ENCODE measurements at places on chromosomes 16 and 17.
A peak's percentile ranks its signal among the peaks of the same experiment; 100 is the strongest.

- DNase-seq = no peak
Measured at GRCh38 chr17:28897769-28898526, 415 bp upstream of the FLOT2 start.

GRCh38 chr17:8360260-8360659 is 16.2 kb downstream of the KRABD2 start:
- DNase-seq = no peak

- no peak for DNase-seq
Measured at GRCh38 chr17:42275527-42276358, 448 bp downstream of the STAT5B start.

DNA sequence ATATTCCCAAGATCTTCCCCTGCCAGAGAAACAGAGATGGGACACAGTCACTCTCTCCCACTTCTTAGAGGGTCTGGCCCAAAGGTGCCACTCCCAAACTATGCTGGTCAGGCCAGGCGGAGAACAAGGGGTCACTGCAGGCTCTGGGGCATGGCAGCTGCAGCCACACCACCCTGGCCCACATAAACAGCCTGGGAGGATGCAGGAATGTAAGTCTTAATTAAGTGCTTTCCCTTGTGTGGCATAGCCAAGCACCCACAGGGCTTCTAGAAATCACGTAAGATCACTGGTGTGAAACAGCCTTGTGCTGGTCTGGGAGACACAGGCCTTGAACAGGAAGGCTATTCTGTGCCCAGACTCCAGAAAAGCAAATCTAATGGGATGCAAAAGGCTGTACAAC is 31.5 kb downstream of the ABCC12 start:
- DNase-seq = no peak

- no peak for DNase-seq
Measured at GRCh38 chr17:71649941-71650350, 470.9 kb upstream of the SOX9 start.

DNA sequence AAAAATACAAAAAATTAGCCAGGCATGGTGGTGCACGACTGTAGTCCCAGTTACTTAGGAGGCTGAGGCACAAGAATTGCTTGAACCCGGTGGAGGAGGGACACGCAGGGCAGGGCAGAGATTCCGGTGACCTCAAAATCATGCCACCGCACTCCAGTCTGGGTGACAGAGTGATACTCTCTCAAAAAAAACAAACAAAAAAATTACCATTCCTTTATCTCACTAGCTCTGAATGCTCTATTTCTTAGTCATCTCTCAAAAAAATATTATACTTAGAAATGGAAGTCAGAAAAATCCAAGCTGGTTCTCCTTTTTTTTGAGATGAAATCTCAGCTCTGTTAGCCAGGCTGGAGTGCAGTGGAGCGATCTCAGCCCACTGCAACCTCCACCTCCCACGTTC is 40.8 kb downstream of the SPOP start:
- DNase-seq = no peak

DNA sequence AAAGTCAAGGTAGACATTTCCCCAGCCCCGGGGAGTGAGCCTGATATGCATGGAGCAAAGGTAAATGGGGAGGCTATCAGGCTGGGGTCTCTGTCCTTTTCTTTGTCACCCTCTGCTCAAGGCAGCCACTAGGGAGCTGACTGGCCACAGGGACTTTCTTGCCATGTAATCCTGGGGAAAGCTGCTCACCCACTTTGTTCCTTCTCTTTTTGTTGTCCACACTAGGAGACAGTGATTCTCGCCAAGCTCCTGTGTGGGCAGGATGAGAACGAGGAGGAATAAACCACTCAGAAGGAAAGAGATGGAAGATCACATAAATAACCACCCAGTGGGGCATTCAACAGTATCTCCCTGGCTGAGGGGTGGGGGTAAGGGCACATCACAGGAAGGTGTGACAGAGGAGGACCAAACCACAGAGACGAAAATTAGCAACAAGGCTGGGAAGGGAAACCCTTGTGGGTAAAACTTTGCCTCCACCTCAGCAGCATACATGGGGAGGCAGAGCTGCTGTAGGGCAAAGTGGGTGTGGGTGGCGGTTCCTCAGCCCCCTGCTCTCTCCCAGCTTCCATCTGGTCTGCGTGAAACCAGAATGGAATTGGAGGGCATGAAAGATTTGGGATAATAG is 26.2 kb upstream of the CCL1 start:
- no peak for DNase-seq

DNA sequence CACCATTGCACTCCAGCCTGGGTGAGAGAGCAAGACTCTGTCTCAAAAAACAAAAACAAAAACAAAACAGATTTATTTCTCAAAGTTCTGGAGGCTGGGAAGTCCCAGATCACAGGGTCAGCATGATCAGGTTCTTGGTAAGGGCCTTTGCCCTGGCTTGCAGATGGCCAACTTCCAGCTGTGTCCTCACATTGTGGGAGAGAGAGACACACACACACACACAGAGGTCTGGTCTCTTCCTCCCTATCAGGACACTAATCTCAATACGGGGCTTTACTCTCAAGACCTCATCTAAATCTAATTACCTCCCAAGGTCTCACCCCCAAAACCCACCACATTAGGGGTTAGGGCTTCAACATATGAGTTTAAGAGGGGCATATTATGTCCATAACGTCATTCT is 26.4 kb upstream of the TAOK1 start:
- no peak for DNase-seq

GRCh38 chr17:35476283-35476820 is 27.8 kb upstream of the SLFN13 start:
- no peak for DNase-seq

DNA sequence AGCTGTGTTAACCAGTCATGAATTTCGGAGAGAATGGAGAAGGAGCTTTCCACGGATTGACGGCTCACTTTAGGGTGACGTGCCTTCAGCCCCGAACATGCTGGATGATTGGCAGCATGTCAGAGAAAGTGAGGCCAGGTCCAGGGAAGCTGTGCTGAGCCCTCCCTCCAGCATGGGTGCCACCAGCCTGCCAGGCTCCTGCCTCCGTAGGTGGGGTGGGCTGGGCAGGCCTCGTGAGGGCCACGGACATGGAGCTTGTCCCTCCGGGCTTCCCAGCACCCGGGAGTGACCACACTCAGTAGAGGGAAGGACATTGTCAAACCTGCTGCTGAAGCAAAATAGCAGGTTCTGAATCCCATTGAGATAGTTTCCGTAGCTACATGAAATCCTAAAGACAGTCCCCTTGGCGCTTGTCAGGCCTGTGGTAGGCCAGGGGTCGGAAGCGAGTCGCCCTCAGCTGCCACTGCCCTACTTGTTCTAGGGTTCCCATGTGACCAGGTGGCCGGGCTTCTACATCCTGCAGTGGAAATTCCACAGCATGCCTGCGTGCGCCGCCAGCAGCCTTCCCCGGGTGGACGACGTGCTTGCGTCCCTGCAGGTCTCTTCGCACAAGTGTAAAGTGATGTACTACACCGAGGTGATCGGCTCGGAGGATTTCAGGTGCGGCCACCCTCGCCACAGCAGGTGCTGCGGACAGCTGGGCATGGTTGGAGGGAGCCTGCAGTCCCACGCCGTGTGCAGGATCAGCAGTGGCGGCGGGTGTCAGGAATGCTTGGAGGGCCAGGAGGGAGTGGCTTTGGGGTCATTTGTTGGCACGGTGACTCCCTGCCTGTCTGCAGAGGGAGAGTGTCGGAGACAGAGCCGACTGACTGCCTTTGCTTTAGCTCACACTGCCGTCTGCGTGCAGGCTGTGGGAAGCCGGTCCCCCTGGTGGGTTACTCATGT is 72.3 kb downstream of the SEC14L1 start:
- DNase-seq = no peak

DNA sequence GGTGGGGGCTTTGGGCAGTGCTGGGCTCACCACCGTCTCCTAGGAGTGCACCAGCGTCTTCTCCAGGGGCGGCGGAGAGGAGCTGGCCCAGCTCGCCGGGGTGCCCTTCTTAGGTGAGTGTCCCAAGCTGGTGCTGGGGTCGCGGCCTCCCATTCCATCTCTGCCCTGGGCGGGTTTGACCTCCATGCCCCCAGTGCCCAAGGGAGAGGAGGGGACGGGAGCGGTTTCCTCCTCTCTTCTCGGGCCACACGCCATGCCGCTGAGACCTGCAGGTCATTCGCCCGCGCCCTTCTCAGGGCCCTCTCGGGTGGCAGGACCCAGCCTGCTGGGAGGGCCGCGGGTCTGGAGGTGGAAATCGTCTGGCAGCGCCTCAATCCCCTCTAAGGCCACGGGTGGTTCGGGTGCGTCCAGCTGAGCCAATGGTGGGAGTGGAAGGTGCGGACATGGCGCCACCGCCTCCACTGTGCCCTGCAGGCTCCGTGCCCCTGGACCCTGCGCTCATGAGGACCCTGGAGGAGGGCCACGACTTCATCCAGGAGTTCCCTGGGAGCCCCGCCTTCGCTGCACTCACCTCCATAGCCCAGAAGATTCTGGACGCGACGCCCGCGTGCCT is 5.3 kb downstream of the IGFALS start:
- no peak for DNase-seq

- no peak for DNase-seq
Measured at GRCh38 chr17:43882761-43883415, 24.4 kb downstream of the MPP2 start.

GRCh38 chr17:72600934-72601333 is 480.1 kb downstream of the SOX9 start:
- DNase-seq = no peak

- DNase-seq = no peak
Measured at GRCh38 chr16:4204521-4204920, 37.4 kb downstream of the SRL start.

DNA sequence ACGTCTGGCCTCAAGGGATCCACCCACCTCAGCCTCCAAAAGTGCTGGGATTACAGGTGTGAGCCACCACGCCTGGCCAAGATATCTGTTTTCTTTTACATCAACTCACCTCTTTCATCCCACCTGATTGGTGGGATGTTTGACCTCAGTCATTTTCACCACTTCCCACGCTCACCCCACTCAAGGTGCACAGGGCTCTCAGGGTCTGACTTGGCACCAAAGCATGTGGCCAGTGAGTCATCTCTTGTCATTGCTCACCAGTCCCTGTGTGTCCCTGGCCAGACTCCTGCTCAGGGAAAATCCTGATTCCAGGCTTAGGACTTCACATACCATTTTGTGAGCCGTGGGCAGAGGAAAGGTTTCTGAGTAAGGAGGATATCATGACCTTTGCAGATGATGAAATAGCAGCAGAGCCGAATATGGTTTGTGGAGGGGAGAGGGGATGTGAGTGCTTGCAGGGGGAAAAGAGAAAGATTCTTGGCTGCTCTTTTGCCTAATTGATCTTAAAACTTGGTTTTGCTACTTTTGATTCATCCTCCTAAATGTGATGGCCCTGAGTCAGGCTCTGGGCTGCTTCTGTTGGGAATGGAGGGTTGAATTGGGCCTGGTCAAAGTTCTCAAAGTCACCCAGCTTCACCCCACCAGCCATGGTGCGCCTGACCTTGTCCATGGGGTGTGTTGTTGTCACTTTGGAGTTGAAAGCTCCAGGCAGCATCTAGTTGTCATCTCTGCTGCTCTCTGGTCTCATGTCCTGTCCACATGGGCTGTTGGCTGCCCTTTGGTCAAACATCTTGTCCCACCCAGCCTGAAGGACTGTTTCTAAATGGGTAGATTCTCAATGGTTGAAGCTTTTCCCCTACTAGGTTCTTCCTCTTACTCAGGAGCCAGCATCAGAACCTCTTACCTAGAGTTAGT is 6.0 kb upstream of the KCNH6 start:
- DNase-seq = no peak

DNA sequence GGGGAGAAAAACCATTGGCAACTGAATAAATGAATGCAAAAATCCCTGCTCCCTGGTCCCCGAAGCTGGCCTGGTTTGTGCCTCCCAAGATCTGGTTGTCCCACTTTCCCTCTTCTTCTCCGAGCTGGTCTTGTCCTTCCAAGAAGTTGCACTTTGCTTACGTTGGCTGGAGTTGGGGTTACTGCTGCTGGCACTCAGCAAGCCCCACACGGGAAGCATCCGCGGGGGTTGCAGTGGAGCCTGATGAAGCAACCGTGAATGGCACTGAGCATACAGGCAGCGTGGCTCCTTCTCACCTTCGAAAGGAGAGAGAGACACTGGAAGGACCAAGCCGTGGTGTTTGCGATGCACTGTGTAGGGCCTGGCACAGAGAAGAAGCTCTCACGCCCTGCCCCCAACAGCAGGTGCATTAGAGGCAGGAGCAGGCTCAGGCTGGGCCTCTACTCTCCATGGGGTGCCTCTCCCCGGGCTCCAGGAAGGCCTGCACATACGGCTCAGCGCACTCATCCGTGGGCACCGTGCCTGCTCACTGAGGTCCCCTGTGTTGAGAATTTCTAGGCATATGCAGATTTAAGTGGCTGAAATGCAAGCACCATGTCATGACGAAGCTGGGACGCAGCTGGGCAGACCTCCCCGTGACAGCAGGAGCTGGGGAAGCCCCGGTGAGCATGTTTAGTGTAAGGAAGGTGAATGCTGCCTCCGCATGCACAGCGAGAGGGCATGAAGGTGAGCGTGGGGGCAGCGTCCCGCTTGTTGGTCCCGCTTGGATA is 12.1 kb downstream of the CA5A start:
- no peak for DNase-seq

- no peak for DNase-seq
Measured at GRCh38 chr16:2436110-2436509, 6.9 kb downstream of the CCNF start.

- no peak for DNase-seq
Measured at GRCh38 chr16:11721781-11722467, 20.7 kb downstream of the TXNDC11 start.

GRCh38 chr16:21950782-21951521 is 2.2 kb upstream of the UQCRC2 start:
- DNase-seq = peak; percentile 35

- DNase-seq = no peak
Measured at GRCh38 chr16:23974223-23974622, 138.4 kb downstream of the PRKCB start.

- no peak for DNase-seq
Measured at GRCh38 chr17:27456681-27457359, 572 bp downstream of the KSR1 start.

DNA sequence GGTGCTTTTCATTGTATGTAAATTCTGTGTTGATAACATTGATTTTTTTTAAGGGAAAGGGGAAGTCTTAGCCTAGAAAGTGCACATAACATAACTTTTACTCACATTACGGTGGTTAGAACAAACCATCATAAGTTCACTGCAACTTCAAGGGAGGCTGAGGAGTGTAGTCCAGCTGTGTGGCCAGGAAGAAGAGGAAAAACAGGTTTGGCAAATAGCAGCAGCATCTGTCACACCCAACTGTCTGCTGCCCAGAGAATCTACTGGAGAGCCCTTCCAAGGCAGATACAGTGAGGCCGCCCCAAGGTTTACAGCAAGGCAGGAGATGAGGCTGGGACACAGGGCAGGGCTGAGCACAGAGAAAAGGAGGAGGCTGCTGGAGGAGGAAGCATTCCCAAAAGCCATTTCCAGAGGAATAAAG is 60.6 kb downstream of the AIPL1 start:
- no peak for DNase-seq

DNA sequence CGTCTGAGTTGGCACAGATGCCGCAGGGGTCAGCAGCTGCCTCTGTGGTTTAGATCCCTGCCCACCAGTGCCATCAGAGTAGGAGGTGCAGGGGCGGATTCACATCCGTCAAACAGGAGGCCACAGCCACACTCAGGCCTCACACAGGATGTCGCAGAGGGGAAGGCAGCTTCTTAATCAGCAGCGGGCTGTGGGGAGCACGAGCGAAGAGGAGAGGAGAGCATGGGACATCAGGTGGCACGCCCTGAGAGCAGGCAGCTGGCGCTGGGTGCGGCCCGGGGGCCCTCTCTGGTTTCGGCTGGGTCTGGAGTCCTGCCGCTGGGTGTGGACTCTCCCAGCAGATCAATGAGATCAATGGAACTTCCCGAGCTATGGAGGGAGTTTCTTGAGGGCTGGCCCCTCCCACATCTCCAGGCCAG is 9.6 kb downstream of the LLGL2 start:
- no peak for DNase-seq

All from pons (tissue), 1 donor.